SK-N-DZ (cell line): ENCODE measurements at places on chromosomes 13 and 19.

DNA sequence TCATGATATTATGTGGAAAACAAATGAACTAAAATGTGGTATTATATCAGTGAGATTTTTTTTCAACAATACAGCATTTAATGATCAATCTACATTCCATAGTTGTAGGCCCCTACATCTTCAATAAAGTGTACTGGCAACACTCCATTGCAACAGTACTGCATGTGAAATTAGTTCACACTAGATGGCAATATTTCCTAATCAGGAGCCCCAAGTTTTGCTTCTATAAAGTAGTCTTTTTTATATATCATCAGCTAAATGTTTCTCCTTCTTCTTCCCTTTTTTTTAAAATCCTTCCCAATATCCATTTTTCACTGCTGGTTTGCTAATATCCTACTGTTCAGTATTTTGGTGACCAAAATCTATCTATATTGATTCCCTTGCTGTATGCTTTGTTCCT is 528.3 kb upstream of the ATXN8OS start:
- DNase-seq, result peak; percentile 35

GRCh38 chr19:1001538-1002166 is 1.4 kb downstream of the GRIN3B start:
- peak; percentile 65 for DNase-seq

GRCh38 chr19:28831462-28831861 is 381.5 kb downstream of the UQCRFS1 start:
- DNase-seq, result no peak

DNA sequence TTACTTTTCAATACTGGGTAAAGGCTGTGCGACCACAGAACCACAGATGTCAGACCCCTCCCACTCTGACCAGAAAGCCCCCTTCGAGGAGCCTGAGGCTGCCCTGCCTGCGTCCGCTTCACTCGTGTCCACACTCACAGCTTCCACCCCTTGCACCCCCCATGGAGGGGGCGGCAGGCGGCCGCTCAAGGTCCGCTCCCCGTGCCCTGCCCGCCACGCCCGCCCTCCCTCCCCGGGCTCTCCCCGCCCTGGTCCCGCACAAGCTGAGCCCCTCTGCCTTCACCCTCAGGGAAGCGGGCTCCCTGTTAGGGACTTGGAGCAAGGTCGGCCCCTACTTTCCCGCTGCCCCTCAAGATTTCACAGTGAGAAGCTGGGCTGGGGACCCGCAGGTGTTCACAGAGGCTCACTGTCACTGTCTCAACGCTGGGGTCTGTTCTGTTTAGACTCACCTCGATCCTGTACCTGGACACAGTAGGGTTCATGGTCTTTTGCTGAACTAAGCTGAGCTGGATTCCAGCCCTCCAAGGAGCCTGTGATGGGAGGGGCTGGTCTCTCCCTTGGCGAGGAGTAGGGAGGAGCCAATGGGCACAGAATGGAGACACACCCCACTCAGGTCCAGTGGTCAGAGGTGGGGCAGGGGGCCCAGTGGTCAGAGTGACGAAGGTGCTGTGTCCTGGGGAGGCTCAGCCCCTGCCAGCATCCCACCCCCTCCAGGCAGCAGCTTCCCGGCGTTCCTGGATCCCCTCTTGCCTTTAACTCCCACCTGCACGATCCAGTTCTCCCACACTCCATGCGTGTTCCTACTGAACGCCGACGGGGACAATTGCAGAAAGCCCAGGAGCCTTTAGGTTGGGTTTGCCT is 69.5 kb downstream of the SPACA7 start:
- no peak for DNase-seq

DNA sequence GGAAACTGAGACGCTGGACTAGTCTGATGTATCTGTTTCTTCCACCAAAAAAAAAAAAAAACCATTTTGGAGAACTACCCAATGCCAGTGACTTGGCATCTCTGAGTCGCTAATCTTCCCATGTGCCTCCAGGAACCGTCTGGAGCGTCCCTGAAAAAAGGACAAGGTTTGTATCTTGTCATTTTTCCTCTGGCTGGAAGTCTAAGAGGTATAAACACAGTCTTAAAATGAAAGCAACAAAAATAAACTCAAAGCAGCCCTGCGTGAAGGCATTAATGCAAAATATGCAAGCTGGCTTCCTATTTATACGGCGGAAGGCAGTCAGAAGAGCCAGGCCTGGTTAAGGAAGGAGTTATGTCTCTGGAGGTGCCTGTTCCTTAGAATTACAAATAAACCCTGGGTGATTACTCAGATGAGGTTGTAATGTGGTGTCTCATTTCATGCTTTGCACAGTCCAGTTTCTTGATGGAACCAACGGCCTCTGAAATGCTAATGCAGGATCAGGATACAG is 20.3 kb downstream of the ACTN4 start:
- no peak for DNase-seq

- no peak for DNase-seq
Measured at GRCh38 chr13:100476963-100477362, 111.6 kb downstream of the GGACT start.

DNA sequence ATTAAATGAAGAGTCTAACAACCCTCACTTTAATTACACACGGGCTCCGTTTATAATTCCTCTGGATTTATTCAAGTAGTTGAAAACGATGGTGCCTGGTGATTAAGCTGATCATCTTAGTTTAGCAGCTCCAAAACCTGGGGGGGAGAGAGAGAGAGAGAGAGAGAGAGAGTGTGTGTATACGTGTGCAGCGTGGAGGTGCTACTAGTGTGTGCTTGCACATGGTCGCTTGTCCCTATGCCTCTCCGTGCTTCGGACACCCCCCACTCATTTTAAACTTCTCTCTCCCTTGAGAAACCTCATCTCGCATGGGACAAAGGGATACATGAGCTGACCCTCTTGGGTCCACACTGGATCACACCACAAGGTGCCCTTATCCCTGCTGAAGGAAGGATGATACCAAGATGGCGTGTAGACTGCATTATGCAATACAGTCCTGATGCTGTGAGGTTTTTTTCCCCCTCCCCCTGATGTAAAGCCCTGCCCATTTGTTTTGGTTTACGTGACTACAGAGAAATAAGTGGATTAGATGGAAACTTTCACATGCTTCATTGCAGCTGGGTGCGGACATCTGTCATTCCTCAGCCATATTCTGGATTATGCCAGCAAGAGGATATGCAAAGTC is 320.8 kb downstream of the ZNF536 start:
- DNase-seq, result no peak
